ENCODE measurements at places on chromosomes 2 and 18.

GRCh38 chr2:17805717-17806363 is 10.4 kb upstream of the MSGN1 start:
- no peak for DNase-seq

- no peak for DNase-seq
These were observed 76.3 kb upstream of the GALNT5 start for GRCh38 chr2:157181234-157181633.

GRCh38 chr18:76432274-76432755 is 62.7 kb downstream of the ZNF516 start:
- no peak for DNase-seq

DNA sequence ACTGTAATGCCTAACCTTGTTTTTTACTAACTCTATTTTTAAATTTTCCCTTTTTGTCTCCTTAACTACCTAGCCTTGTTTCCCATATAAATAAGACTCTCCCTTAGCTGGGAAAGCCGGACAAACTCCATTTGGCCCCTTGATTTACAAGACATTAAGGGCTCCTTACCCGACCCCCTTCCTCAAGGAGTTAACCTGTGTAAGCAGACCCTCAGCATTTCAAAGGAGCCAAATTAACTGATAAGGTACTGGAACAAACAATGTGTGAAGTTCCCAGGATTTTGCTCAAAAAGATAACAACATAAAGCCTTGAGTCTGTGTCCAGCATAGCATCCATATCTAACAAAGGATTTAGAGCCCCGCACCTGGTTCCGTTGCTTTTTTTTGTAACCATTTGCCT is 59.6 kb upstream of the C2orf15 start:
- no peak for DNase-seq

GRCh38 chr2:121561617-121562268 is 31.1 kb downstream of the RNU4ATAC start:
- no peak for DNase-seq

DNA sequence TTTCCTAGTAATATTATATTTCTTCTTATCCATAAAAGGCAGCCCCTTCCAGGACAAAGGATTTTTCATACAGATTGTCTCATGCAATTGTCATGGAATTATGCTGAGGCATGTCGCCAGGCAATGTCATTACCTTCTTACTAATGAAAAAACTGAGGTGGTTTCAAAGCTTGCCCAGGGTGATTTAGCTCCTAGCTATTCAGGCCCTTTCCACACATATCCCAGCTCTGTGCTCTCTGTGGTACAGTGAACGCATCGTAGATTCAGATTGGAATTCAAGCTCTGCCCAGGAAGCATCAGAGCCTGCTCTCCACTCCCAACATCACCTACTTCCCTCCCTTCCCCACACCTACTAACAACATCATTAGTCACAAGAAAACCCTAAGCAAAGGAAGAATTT is 60.1 kb downstream of the ATP8B1 start:
- DNase-seq = no peak
